ENCODE measurements at places on chromosomes 13 and 19. TPM values are rescaled to one million over a fixed set of nuclear protein-coding genes. Genes with fewer than 3 reads are reported as not detected.
A peak's percentile ranks its signal among the peaks of the same experiment; 100 is the strongest.

DNA sequence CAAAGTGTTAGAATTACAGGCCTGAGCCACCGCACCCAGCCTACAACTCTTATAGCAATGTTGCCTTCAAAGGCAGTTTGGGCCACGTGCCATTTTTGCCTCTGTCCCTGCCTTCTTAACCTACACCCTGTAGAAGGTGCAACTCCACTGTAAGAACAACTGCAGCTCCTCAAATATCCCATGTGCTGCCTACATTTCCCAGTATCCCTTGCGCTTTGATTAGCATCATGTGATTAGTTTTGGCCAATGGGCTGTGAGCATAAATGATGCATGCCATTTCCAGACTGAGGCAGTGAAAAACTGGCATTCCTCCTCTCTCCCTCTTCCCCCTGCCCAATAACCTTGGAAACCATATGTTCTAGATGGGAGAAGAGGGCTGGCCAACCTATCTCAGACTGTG lies 75.2 kb upstream of the MRI1 start:
- no peak for DNase-seq

DNA sequence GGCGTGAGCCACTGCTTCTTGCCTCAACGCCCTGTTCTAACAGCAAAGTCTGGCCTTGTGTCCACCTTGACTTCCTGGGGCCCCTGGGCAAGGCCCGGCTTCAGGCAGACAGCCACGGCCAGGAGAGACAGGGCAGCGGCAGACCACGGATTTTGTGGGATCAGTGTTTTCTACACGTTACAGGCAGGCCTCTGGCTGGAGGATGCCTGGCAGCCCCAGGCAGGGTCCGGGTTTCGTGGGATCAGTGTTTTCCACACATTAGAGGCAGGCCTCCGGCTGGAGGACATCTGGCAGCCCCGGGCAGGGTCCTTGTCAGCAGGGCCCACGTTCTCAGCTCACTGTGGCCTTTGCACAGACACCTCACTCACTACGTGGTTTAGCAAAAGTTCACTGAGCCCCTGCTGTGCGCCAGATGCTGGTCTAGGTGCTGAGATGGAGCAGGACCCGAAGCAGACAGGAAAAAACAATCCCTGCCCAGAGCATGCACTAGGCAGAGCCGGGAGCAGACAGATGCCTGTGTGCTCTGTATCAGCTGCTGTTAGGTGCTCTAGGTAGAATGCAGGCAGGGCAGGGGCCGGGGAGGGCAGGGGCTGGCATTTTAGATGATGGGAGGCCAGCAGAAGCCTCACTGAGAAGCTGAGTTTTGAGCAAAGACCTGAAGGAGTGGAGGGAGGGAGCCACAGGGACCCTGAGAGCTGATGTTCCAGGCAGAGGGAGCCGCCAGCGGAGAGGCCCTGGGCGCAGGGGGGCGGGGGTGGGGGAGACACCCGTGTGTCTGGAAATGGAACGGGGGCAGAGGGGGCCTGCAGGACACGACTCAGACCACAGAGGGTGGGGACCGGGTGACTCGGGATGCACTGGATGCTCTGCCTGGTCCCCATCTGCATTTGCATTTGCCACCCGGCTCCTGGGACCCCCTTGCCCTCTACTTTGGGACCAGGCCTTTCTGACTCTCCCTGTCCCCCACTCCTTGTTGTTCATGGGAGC lies 25.0 kb upstream of the NCCRP1 start:
- no peak for DNase-seq

DNA sequence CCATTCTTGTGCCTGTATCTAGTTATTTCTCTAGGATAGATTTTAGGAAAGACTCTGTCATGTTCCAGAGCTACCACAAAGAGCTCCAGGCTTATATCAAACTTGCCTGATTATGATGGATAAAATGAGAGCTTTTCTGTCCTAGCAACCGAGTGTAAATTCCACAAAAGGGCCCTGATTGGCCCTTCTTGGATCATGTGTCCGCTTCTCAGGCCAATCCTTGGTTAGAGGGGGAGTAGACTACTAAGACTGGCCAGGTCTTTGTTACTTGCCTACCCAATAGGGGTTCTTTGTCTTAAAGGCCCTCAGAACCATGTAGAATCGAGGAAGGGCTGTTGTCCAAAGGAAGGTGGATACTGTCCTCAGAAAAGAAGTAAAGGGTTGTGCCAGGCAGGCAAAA lies 2.4 kb downstream of the DHX34 start:
- no peak for DNase-seq

GRCh38 chr13:51194942-51195341 lies 27.3 kb upstream of the FAM124A start:
- DNase-seq, result no peak

DNA sequence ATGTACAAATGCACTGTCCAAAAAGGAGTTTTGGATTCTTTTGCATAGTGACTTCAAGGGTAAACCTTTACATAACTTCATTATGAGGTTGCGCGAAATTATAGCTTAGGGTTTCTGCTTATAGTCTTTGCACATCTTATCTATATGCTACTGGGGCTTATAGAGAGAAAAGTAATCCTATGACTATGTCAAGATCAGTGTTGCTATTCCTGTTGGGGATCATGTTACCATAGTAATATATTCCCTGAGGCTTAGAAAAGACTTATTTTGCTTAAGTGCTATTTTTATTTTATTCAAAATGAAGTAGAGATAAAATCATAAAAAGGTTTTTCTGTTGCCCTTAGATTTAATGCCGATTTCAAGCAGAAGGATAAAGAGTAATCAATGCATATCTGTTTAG lies 14.7 kb upstream of the POSTN start:
- no peak for DNase-seq

GRCh38 chr13:26538363-26539317 lies 18.8 kb upstream of the WASF3 start:
- no peak for DNase-seq

DDA1 gene
- total RNA-seq, result 35.5 TPM

GRCh38 chr13:66348745-66349690 lies 881.1 kb downstream of the PCDH9 start:
- no peak for DNase-seq

GRCh38 chr13:60134376-60134775 lies 29.4 kb downstream of the DIAPH3 start:
- DNase-seq, result no peak

ZNF699 gene
- total RNA-seq, result 17.3 TPM

NDUFA3 gene
- 94.4 TPM for total RNA-seq

GRCh38 chr19:2561895-2562294 lies 86.0 kb downstream of the GADD45B start:
- DNase-seq, result peak; percentile 82

DNA sequence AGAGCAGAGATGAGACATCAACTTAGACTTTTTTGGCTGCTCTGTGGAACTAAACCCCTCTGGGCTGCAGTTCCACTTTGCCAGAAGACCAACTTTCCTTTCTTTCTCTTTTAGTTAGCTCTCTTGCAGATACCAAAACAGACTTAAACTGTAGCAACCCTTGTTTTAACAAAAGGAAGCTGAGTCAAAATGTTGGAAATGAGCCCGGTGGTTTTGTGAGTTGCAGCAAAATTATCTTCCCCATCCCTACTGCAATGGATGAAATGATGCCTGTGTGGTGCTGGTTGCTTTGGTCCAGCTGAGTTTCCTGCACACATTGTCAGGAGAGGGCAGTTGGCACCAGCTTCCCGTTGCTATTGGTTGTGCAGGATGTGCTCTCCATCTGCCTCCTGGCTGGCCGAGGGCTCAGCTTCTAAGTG lies 115.3 kb downstream of the LRCH1 start:
- no peak for DNase-seq

GPR32 gene
- total RNA-seq, result not detected

ZSCAN22 gene
- total RNA-seq, result 7.1 TPM

SIGLEC7 gene
- not detected for total RNA-seq

DNA sequence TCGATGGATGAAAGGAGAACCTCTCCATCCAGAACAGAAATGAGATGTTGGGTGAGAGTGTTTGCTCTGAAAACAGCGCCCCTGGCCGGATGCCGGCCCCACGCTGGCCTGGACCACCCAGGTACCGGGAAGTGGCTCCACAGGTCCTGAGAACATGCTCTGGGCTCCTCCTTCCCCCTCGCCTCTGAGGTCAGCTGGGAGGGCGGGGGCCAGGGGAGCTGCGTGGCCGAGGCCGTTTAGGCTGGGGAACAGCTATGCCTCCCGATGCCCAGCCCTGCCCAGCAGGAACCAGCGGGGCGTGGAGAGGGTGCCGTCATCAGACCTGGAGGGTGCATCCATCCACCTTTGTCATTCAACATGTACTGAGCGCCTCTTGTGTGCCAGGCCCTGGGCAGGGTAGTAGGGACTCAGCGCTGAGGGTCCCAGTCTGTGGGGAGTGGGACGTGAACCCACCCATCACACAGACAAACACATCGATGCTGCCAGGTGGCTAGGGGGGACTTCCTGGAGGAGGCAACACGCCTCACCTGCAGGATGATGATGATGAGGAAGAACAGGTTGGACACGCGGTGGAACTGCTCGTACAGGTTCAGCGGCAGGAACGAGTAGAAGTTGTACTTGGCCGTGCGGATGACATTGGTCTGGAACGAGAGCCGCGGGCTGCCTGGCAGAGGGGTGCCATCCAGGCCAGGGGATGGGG lies 4.2 kb downstream of the ATP8B3 start:
- DNase-seq, result no peak

DNA sequence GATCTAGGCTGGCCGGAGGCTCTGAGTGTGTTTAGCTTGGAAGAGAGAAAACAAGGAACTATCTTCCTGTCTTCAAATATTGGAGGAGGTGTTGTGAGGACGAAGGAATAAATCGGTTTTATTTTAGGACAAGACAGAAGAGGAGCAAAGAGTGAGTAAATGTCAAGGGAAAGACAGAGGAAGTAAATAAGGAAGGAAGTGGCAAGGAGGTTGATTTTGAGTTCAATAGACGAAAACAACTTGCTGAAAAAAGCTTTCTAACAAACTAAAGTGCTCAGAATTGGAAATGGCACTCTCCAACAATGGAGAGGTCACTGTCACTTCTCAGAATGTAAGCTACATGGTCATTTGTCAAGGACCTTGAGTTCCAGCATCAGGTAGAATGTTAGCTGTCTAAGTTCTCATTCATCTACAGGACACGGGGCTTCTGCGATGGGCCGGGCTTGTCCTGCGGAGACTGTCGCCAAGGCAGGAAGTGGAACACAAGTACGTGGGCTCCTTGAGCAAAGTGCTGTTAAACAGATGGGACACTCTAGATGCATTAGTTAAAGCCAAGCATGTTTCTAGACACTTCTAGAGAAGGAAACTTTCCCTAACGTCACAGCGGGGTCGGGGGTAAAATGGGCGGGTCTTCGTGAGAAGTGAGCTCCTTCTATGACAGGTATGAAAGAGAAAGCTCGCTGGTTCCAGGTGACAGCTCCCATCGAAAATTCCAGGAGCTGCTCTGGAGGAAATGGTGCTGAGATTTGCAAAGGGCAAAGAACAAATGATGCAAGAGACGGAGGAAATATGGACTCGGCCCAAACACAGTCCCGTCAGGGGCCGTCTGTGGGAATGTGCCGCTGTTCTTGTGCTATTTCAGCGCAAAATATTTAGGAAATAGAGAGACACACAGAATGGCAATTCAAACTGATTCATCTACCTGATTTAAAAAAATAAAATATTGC lies 103.9 kb upstream of the UBL3 start:
- DNase-seq, result peak; percentile 19

- DNase-seq, result no peak
Measured at GRCh38 chr13:55038230-55038629, 2009.6 kb downstream of the OLFM4 start.

GRCh38 chr19:33916792-33917191 lies 120.1 kb downstream of the KCTD15 start:
- no peak for DNase-seq

GRCh38 chr19:6279620-6279930 lies 200 bp downstream of the MLLT1 start:
- no peak for DNase-seq

DNA sequence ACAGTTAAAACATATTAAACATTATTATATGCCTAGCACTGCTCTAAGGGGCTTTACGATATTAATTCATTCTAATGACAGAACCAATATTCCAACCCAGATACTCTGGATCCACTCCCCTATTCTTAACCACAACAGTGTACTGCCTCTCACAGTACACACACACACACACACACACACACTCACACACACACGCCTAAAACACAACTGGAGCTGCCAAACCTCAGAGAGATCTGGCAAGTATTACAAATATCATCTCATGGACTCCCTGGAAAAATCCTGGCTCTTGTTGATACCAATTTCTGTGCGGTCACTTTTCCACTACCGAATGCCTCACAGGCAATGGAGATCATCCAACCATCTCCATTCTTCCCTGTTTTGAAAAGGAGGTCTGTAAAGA lies 1.3 kb downstream of the ZNF780A start:
- no peak for DNase-seq

DNA sequence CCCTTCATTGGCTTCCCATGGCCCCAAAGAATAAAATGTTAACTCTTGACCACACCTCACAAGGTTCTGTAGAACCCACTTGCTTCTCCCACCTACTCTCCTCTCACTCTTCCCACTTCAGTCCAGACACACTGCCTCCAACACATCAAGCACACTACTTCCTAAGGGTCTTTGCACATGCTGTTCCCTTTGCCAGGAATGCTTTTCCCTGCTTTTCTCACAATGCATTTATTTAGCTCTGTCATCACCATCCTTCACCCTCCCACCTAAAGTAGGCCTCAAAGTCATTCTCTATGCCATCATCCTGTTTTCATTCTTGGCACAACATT lies 7.9 kb downstream of the IFNL1 start:
- DNase-seq, result no peak

FXYD3 gene
- not detected for total RNA-seq

LHB gene
- 1.1 TPM for total RNA-seq

FAM83E gene
- 1.5 TPM for total RNA-seq

C3 gene
- 2.0 TPM for total RNA-seq

GRCh38 chr19:45976178-45976577 lies 2.5 kb upstream of the NOVA2 start:
- no peak for DNase-seq

GRCh38 chr13:113958373-113958772 lies 15.5 kb downstream of the C13orf46 start:
- DNase-seq, result no peak

- DNase-seq, result no peak
Measured at GRCh38 chr13:72678312-72678711, 49.1 kb downstream of the MZT1 start.

- DNase-seq, result no peak
Measured at GRCh38 chr13:80276371-80277289, 64.3 kb downstream of the SPRY2 start.

ZNF554 gene
- 5.9 TPM for total RNA-seq

CGB7 gene
- total RNA-seq, result not detected

GRCh38 chr13:66237411-66238062 lies 992.6 kb downstream of the PCDH9 start:
- no peak for DNase-seq

All from B cell (primary cell).